Jurkat, Clone E6-1 (cell line): ENCODE measurements at places on chromosomes 5 and 9.

GRCh38 chr5:131381021-131381420, 117.2 kb downstream of the CDC42SE2 start:
- DNase-seq, result no peak

DNA sequence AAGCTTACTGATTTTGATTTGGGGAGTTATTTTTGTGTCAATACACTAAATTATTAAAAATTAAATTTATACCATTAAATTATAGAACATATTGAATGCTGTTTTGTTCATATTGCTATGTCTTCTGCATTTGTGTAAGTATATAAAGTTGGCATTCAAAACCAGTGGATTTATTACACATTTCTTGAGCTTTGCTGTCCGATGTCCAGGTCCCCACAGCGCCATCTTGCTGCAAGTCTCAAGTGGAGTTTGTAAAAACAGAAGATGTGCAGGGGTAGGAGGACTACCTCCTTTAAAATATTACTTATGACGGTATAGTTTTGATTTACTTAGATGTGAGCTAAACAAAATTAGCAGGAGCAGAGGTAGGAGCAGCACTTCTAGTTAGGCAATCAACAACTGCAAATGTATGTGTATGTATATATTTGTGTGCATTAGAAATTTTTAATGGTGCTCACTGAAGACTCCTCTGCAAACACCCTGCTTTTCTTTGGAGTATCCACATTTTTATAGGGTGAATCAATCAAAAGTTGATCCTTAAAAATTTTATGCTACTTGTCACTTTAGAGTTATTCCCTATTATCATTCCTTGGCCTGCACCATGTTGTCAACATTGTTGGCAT, 37.4 kb downstream of the CPEB4 start:
- DNase-seq, result peak; percentile 19

- DNase-seq, result no peak
Observed at GRCh38 chr9:123437201-123437600, 81.2 kb downstream of the CRB2 start.

DNA sequence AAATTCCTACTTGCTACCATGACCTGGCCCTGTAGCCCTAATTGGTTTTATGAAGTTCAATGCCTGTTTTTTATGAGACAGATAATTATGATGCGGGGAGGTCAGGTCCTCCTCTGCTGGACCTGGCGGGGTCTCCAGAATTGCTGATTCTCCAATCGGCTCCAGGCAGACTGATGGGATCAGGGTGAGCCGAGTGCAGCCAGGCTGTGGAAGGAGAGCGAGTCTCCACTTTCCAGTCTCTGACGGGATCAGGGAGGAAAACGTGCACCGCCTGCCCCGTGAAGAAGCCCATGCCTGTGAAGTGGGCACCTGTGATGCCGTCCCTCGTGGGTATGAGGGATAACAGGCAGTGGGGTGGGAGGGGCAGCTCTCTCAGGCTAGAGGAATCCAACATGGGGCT, 71.5 kb upstream of the HSPA9 start:
- DNase-seq, result no peak

- no peak for DNase-seq
Observed at GRCh38 chr9:137748741-137749140, 128.8 kb upstream of the CACNA1B start.

GRCh38 chr9:29830821-29831220, 2257.5 kb upstream of the C9orf72 start:
- DNase-seq, result peak; percentile 3
